ENCODE measurements at places on chromosomes 6 and 20. TPM values are rescaled to one million over a fixed set of nuclear protein-coding genes. Genes with fewer than 3 reads are reported as not detected.

LPIN3 gene
- polyA plus RNA-seq = 9.5 TPM

CST7 gene
- polyA plus RNA-seq = 0.80 TPM

SOX12 gene
- 33.6 TPM for polyA plus RNA-seq

- no peak for DNase-seq
These were observed 41.8 kb upstream of the UBR2 start for GRCh38 chr6:42522036-42522435.

GRCh38 chr6:31620586-31621319 is at the start of gene PRRC2A:
Gene PRRC2A (plus strand): TSS chr6:31620715. CDS start chr6:31622790, 2,075 bp downstream.
- DNase-seq = peak; percentile 44

DNA sequence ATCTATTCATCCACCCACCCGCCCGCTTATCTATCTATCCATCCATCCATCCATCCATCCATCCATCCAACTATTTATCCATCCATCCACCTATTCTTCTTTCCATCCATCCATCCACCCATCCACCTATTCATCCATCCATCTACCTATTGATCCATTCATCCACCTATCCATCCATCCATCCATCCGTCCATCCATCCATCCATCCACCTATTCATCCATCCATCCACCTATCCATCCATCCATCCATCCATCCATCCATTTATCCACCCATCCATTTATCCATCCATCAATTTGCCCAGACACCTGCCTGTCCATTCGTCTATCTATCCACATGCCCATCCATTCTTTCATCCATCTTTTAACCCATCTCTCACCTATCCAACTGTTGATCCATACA is 71.1 kb upstream of the PMEPA1 start:
- no peak for DNase-seq

- DNase-seq = no peak
These were observed 54.5 kb downstream of the ADGRG6 start for GRCh38 chr6:142356201-142356883.
